ENCODE measurements at places on chromosomes 3 and 15.

GRCh38 chr15:70235347-70235746 lies 137.6 kb upstream of the TLE3 start:
- DNase-seq = no peak

DNA sequence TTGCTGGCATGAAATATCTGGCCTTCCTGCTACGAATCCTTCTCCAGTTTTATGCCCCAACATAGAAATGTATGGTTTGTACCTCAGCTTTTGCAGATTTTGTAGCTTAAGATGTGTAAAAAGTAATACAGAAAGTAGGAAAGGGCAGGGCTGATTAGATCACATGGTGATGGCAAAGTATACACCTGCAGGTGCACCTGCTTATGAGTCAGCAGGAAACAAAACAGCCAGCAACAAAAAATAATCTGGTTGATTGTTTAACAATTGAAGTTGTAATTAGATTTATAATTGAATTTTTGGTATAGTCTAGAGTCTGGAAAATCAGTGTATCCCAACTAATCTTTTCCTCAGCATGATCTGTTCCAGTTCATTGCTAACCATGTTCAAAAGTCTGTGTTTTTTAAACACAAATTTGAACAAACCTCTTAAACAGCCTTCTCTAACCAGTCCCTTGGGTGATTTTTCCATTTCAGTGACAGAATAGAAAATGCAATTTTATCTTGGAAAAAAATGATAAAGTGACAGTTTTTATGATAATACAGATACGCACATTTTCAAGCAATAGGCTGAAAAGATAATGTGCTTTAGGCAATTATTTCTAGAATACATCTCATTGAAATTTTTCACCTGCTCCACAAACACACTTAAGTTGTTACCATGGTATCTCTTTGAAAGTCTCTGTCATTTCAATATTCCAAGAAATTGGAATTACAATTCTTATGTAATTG lies 477.4 kb downstream of the NAALADL2 start:
- DNase-seq = no peak

- DNase-seq = peak; percentile 5
Measured at GRCh38 chr15:87477737-87478686, 778.5 kb downstream of the NTRK3 start.

GRCh38 chr15:25725758-25726157 lies 137.4 kb downstream of the ATP10A start:
- no peak for DNase-seq

GRCh38 chr3:109728861-109729494 lies 391.6 kb upstream of the DPPA4 start:
- no peak for DNase-seq

- no peak for DNase-seq
Measured at GRCh38 chr3:10688126-10688525, 127.9 kb upstream of the SLC6A11 start.

DNA sequence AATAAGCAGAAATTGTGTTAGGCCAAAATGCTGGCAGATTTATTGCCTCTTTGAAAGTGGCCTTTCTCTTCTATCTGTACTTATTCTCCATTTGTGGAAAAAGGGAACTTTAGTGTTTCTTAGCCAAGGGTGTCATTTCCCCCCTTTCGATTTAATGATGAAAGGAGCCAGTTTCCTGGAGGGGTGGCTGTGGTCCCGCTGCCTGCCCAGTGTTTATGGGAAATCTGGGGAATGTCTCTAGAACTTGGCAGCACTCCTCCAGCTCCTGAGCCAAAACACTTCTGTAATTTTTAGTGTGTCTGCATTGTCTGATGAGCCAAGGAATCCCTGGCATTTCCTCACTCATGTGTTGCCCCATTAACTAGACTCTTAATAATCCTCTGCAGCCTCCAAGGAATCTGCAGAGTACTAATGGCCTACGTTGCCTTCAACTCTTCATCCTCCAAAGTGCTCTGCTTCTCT lies 448.8 kb downstream of the GRM7 start:
- peak; percentile 35 for DNase-seq

DNA sequence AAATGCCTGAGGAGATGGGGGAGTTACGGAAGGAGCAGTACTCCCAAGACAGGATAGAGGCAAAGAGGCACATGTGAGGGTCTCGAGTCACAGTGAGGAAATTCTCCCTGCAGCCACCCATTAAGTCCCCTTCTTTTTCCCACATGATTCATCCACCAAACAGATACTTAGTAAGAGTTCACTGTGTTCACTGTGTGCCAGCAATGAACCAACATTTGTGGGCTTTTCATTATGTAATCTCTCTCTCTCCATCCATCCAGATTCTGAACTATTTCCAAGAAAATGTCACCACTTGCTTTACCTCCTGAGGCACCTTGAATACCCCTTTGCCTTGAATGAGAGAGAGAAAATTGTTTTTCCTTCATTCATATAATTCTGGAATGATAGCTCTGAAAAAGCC lies 24.6 kb upstream of the LRRFIP2 start:
- DNase-seq = no peak

DNA sequence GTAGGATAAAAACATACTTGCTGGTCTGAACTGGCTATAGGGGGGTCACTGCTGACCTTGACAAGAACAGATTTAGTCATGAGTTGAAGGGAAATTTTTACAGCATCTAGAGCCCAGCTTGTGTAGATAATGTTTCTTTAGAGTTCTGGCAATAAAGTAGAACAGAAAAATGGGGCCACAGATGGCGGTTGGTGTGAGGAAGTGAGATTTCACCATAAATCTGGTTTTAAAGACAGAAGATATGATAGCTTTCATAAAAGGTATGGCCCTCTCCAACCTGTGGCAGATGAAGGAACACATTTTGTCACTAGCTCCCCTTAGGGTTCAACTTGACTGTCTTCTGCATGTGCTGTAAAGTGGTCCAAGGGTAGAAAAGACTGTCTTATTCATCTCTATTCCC lies 24.3 kb upstream of the IMPDH2 start:
- DNase-seq = no peak

DNA sequence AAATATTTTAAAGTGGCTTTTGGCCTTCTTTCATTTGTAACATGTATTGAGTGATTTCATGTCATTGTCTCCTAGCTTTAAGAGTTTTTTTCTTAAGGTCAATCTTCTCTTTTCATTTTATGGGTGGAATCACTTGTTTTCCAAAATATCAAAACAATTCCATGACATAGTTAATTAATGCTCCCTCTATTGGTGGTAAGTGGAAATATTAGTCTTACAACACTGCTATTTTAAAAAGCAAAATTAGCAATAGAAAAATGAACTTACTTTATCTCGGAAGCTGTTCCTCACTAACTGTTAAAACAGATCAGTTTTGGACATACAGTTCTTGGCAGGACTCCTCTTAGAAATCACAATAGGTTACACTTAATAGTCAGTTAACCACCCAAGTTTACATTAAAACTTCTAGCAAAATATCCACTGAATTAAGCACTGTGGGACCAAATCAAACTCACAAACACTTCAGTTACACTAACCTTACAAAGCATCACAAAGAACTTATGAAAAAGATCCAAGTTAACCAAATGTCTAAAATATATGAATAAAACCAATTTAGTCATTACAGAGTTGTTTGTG lies 42.4 kb downstream of the TIGIT start:
- no peak for DNase-seq

GRCh38 chr3:183506674-183507320 lies 48.7 kb downstream of the KLHL6 start:
- DNase-seq = no peak

- DNase-seq = peak; percentile 57
Measured at GRCh38 chr3:8443829-8444791, 57.5 kb upstream of the LMCD1 start.

DNA sequence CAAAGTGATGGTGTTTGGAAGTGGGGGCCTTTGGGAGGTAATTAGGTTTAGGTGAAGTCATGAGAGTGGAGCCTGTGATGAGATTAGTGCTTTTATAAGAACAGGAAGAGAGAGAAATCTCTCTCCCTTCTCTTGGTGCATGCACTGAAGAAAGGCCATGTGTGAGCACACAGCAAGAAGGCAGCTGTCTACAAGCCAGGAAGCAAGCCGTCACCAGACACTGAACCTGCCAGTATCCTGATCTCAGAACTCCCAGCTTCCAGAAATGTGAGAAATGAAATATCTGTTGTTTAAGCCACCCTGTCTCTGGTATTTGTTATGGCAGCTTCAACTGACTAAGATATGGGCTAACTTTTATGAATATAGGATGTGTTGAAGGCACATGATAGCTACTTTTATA lies 72.6 kb downstream of the REC114 start:
- DNase-seq = no peak

GRCh38 chr3:191631496-191631895 lies 170.5 kb downstream of the PYDC2 start:
- DNase-seq = no peak

DNA sequence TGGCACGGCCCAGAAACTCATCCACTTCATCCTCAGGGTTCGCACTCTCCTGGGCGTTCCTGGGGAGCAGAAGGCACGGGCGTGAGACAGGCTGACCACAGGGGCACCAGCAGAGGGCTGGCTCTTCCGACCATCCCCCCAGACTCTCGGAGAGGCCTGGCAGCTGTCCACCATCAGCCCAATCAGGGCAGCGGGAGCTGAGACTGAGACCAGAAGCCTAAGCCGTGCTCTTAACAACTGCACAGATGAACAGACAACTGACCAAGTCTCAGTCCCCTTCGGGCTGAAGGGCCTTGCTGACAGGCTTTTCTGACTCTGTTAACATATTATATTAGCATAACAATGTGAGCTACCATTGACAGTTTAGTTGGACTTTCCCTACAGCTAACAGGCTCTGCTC lies 118.0 kb downstream of the SEC22A start:
- no peak for DNase-seq

DNA sequence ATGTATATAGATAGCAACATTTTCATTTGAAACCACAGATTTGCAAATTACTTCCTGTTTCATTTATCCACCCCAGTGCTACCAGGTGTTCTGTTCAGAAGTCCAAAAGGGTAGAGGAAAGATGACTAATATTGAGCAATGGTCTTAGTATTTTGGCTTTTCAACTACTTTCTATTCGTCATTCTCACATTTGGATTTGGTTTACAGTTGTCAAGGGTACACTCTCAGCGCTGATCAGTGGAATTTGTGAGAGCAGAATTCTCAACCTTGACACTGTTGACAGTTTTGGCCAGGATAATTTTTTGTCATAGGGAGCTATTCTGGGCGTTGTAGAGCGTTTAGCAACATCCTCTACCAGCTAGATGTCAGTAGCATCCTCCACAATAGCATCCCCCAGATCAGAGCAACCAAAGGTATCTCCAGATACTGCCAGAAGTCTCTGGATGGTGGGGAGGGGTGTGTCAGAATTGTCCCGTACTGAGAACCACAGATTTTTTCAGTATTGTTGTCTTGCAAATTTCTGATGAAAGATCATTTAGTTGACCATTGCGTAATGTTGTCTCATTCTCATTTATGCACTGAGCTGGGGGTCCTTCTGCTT lies 4.2 kb downstream of the HMCES start:
- no peak for DNase-seq

GRCh38 chr3:180467177-180467576 lies 134.8 kb upstream of the TTC14 start:
- DNase-seq = no peak

DNA sequence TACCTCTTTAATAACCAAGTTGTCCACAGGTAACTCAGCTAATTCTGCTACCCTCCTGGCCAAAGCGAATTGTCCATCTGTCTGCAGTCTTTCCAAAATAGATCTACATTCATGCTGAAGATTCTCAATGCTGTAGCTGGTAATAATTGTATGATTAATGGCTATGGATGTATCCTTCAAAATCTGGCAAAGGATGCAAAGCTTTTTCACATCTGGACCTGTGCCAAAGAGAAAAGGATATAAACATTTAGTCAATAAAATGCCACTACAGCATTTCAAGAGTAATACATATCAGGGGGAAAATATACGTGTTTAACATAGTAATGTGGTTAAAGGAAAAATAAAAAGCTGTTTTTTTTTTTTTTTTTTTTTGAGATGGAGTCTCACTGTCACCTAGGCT lies 48.7 kb downstream of the EIF3J start:
- DNase-seq = no peak

DNA sequence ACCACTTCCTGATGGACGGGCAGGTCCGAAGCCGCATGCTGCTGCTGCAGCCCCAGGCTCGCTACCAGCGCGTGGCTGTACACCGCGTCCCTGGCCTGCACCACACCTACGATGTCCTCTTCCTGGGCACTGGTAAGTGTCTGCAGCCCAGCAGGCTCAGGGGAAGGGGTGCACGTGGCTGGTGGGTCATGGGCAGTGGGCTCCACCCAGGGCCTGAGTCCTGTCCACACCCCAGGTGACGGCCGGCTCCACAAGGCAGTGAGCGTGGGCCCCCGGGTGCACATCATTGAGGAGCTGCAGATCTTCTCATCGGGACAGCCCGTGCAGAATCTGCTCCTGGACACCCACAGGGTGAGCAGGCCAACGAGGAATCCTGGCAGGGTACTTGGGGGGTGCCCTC lies 8.7 kb downstream of the CIB1 start:
- DNase-seq = no peak

- DNase-seq = peak; percentile 80
Measured at GRCh38 chr3:138068579-138069174, 46.7 kb downstream of the DZIP1L start.

GRCh38 chr3:188834349-188834748 lies 337.4 kb upstream of the TPRG1 start:
- DNase-seq = no peak

DNA sequence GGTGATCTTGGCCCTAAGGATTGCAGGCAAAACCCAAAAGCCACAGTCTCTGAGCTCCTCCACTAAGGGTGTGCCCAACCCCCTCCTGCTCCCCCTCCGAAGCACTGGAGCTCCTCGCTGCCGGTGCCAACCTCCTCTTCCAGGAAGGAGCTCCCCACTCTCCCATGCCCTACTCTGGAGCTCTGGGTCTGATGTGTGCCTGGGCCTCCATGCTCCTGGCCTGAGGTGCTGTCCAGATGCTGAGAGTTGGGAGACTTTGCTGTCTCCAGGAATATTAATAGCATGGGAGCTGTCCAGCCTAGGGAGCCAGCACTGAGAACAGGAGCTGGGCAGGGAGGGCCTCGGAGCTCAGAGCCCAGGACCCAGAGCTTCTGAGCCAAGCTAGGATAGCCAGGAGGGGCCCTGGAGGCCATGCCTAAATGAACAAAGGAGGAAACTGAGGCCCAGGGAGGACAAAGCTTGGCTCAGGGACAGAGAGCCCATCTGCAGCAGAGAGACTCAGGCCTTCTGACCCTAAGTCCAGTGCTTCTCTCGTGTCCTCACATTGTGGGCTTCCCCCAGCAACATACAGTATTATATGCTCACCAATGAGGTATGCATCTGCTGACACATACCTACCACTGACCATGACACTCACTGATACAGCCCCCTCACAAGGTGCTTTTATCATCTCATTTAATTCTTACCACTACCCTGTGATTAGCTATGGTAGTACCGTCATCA lies 36.9 kb upstream of the HERC1 start:
- DNase-seq = peak; percentile 14

GRCh38 chr3:12221663-12222062 lies 63.0 kb upstream of the TIMP4 start:
- no peak for DNase-seq

Measured in thyroid gland (tissue), 4 donors.